T-helper 1 cell (primary cell): ENCODE measurements at places on chromosomes 13 and 19.
A peak's percentile ranks its signal among the peaks of the same experiment; 100 is the strongest.

GRCh38 chr13:31029102-31029501, 96.6 kb downstream of the TEX26 start:
- DNase-seq: no peak

DNA sequence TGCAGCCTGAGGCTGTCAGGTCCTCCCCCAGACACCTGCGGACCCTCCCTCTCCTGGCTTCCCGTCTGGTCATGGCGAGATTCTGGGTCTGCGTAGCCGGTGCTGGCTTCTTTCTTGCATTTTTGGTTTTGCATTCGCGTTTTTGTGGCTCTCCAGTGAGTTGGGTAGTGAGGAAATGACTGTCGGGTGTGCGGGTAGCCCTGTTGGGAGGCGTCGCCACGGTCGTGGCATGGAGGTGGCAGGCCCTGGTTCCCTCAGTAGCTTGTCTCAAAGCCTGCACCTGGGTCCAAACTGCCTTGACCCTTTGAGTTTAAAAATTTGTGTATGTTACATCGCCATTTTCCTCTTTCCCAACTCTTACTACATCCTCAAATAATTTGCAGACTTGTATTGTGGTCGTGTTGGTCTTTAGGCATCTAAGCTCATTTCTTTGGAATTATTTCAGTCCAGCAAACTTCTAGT, 344 bp downstream of the NHLRC3 start:
- DNase-seq: peak; percentile 79

DNA sequence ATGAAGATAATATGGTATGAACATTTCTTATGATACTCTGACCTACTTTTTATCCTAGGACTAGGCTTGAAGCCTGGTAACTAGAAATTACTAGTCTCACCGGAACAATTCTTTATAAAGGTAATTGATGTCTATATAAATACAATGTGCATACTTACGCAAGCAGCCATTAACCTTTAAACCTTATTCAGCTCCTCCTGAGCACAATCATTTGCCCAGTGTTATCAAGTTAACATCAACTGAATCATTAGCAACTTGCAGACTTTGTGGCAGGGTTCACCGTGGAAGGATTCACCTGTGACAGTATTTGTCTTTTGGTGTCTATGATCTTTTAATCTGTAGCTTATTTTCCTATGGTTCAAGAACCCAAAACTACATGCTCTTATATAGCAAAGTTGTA, 508.6 kb upstream of the KLHL1 start:
- DNase-seq: no peak

GRCh38 chr19:22893855-22894270, 61.8 kb downstream of the ZNF723 start:
- no peak for DNase-seq

DNA sequence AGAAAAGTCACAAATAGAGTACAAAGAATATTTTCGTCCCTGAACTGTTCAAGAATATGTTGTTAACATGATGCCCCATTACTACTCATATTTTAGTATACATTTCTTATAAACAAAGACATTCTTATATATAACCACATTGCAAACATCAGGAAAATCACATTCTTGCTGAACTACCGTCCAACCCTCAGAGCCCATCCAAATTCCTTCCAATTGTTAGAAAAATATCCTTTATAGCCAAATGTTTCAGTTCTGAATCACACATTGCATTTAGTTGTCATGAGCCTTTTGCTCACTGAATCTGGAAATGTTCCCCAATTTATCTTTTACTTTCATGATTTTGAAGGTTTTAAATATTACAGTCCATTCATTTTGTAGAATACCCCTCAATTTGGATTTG, 467.8 kb upstream of the ARGLU1 start:
- no peak for DNase-seq

DNA sequence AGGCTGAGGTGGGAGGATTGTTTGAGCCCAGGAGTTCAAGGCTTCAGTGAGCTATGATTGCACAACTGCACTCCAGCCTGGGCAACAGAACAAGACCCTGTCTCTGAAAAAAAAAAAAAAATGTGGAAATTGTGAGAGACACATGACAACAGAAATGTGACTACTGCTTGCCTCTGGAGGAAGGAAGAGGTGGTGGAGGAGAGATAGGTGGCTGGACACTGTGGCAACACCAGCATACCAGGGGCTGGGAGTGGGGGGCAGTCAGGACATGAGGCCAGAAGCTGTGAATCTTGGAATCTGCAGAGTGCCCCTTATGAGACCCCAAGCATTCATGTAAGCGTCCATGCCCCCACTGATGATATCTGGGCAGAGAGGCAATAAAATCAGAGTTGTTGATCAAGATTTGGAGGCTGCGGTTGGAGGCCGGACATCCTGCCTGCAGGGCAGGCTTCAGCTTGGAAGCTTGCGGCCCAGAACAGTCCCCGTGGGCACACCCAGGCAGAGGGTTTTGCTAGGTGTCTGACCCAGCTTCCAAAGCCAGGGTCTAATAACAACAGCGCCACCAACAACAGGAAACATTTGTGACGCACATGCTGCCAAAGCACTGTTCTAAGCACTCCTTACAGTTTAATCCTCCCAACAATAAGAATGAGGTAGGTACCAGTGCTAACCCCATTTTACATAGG, 16.9 kb downstream of the FAM187B start:
- peak; percentile 60 for DNase-seq

DNA sequence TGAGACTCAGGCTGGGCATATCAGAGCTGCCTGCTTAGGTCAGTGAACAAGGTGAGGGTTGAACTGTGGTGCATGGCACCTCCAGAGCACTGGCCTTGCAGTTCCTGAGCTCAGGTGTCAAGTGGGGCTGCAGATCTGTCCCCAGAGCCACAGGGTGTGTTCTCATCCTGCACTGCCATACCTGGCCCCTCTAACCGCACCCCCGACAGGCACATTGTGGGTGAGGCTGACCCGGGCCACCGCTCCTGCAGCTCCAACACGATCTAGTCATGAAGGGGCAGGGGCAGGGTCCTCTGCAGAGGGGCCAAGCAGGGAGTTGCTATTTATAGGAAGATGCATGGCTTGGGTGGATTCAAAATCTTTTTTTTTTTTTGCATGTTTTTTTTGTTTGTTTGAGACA, 16.7 kb upstream of the CRTC1 start:
- DNase-seq: no peak

- no peak for DNase-seq
Measured at GRCh38 chr13:95642028-95642621, 2.4 kb downstream of the DZIP1 start.

DNA sequence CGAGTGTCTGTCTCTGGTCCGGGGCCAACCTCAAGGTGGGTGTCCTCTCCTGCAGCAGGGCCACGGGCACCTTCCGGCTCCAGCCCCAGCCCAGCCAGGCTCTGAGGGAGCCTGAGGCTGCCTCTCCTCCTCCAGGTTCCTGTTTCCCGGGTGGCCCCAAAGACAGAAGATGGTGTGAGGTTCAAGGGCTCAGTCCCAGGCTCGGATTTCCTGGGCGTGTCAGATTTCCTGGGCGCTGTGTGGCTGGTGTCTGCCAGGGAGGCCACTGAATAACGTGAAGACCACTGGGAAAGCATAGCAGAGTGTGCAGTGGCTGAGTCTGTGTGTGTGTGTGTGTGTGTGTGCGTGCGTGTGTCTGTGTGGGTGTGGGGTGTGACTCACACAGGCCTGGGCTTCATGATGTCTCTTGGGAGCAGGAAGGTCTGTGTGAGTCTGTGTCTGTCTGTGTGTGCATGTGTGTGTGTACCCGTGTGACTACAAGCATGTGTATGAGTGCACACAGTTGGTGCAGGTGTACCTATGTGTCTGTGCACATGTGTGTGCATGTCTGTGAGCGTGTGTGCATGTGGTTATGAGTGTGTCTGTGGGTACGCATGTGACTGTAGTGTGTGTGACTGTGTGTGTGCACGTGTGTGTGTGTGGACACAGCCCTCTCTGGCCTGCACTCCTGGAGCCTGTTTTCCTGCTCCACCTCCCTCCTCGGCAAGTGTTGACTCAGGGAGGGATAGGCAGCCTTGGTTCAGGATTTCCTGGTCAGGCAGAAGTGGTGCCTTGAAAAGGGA, 28.3 kb downstream of the CEBPA start:
- no peak for DNase-seq

DNA sequence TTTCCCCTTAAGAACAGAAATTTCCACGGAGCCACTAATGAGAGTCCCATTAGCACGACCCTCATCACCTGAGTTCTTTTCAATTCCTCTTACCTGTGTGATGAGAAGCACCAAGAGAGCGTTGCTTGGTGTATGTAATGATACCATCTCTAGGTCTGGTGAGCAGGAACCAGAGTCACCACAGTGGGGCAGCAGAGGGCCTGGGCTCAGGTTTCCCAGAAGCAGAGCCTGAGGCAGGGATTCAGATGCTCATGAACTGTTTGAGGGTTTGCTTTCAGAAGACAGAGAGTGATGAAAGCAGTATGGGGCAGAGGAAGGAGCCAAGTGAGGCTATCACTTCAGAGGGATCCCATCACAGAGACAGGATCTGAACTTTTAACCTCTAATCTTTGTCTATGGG, 3.1 kb upstream of the PTPRH start:
- peak; percentile 13 for DNase-seq

- no peak for DNase-seq
Measured at GRCh38 chr13:102291587-102292218, 110.1 kb downstream of the FGF14 start.

- DNase-seq: no peak
Measured at GRCh38 chr13:41418027-41418426, 39.3 kb upstream of the RGCC start.

- DNase-seq: no peak
Measured at GRCh38 chr13:83215627-83216026, 666.6 kb downstream of the SLITRK1 start.

- DNase-seq: no peak
Measured at GRCh38 chr13:86725105-86725504, 925.9 kb upstream of the SLITRK6 start.

DNA sequence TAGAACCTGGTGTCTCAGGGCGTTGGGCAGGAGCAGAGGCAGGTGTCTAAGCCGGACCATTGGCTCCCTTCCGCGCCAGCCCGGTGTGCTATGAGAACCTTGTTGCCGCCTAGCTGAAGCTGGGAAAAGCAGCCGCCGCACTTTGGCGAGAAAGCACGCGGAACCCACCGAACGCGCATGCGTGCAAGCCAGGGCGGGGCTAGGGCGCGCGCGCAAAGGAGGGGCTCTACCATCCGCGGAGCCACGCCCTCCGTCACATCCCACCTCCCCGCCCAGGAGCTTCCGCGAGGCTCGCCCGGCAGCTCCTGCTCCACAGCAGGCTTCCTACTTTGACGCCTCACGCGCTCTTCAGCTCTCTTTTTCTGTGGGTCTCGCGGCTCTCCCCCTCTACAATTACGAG, 51.3 kb downstream of the WDR87 start:
- DNase-seq: peak; percentile 13
